ENCODE measurements at places on chromosomes 1 and 21.

DNA sequence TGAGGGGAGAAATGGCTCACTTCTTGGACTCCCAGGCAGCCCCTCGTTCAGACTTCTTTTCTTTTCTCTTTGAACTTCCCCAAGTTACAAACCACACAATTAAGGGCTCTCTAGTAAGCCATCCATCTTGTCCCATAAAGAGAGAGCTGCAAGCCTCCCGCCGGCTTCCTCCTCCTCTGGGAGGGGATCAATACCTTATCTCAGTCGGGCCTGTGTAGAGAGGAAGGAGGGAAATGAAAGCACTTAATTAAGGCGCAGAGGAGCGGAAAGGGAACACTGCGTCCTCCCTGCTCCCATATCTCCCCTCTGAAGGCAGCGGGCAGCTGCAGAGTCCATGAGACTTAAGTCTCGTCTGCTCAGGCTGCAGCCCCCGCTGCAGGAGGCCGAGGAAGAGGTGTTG is 112.6 kb upstream of the CSF3R start:
- DNase-seq: no peak

- no peak for DNase-seq
Measured at GRCh38 chr1:27032119-27032461, 19.4 kb upstream of the TENT5B start.

DNA sequence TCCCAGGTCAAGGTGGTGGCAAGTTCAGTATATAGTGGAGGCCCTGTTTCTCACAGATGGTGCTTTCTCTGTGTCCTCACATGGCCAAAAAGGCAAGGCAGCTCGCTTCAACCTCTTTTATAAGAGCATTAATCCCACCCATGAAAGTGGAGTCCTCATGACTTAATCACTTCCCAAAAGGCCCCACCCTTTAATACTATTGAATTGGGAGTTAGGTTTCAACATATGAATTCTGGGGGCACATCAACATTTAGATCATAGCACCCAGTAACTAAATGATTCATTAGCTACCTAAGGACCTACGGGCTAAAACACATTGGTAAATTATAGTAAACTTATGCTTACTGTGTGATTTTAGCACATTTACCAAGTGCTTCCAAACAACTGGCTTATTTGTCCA is 317.9 kb downstream of the LTN1 start:
- DNase-seq: no peak

DNA sequence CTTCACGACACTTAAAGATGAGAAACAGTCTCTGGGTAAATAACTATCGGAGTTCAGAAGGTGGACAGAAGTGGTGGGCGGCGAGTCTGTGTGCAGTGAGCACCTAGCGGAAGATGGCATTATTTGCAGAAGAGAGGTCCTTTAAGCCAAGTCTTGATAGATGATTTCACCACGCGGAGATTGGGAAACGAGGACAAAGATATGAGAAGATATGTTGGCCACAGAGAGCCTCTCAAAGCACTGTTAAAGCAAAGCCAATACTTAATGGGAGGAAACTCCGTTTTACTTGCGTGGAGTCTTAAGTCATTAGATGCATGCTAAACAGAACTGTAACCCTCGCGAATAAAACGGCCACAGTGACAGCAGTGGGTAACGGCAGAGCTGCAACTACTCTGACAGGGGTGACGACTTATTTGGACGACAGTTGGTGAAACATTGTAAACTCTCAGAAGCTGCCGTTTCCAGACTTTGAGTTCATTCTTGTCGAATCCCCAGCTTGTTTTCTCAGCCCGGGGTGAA is 577 bp upstream of the CEP350 start:
- no peak for DNase-seq

- no peak for DNase-seq
Measured at GRCh38 chr1:17669866-17670451, 85.2 kb upstream of the ACTL8 start.

DNA sequence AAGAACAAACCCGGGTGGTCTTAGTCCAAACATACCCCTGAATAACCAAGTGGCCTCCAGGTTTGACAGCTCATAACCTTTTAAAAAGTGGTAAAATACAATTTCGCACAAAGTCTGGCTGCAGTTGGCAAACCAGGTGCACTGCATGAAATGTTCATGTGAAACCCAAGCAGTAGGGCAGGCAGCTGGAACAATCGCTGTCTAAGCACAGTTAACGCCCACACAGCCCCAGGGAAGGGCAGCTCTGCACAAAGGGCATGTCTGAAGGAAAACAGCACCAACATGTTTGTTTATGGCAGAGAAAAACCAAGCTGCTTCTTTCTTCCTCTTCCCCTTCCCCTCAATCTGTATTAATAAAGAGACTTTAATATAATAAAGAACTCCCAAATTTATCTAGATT is 49.5 kb downstream of the KIAA1614 start:
- DNase-seq: no peak

DNA sequence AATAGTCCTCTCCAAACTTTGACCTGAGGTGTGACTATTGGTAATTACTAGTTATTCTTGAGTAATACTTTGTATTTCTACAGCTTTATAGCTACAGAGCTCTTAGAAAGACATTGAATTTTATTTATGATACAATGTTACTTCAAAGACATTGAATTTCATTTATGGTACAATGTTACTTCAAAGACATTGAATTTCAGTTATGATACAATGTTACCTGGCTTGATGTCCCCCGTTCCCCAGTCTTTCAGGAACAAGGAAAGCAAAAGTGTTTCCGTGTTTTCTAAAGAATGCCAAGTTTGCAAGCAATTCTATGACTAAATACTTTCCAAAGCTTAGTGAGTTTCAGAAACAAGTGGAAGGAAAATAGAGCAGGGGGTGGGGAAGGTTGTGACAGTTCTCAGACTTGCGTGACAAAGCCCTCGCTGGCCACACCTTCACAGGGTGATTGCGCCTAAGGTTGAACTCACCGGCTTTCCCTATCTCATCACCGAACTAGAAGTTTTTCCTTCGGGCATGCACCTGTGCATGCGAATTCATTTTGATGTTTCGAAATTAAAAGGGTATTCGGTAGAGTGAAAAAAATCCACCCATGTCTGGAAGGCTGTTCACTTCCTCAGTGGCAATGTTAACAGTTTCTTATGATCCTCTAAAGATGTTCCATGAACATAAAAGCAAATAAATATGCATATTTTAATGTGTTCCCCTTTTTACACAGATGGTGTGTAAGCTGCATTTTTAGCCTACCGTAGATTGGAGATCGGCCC is 909 bp upstream of the PAXBP1 start:
- DNase-seq: no peak

- DNase-seq: no peak
Measured at GRCh38 chr1:198492872-198493271, 47.6 kb downstream of the ATP6V1G3 start.

DNA sequence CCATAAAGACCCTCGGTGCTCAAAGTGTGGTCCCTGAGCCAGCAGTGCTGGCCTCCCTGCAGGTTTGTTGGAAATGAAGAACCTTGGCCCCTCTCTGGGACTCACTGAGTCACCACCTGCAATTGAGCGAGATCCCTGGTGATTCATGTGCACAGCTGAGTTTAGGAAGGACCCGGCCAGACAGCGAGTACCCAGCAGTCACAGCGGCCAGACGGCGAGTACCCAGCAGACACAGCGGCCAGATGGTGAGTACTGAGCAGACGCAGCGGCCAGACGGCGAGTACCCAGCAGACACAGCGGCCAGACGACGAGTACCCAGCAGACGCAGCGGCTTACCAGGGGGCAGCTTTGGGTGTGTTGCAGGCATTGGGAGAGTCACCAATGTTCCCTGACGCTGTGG is 123.8 kb downstream of the PRDM16 start:
- DNase-seq: no peak

DNA sequence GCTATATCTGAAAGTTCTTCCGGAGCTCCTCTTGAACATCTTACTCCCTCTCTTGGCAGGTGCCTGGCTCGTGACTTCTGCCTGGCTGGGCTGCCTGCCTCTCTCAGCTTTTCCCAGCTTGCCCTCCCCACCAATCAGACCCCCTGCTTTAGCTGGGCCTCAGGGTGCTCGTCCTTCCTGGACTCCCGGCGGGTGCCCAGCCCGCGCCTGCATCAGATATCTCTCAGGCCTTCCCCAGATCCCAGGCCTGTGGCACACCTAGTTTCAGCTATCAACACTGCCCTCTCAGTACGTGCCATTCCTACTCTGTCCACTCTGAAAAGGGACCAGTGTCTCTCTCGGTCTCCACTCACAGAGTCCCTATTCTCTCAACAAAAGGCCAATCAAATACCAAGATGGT is 96.5 kb upstream of the CLDN14 start:
- no peak for DNase-seq

DNA sequence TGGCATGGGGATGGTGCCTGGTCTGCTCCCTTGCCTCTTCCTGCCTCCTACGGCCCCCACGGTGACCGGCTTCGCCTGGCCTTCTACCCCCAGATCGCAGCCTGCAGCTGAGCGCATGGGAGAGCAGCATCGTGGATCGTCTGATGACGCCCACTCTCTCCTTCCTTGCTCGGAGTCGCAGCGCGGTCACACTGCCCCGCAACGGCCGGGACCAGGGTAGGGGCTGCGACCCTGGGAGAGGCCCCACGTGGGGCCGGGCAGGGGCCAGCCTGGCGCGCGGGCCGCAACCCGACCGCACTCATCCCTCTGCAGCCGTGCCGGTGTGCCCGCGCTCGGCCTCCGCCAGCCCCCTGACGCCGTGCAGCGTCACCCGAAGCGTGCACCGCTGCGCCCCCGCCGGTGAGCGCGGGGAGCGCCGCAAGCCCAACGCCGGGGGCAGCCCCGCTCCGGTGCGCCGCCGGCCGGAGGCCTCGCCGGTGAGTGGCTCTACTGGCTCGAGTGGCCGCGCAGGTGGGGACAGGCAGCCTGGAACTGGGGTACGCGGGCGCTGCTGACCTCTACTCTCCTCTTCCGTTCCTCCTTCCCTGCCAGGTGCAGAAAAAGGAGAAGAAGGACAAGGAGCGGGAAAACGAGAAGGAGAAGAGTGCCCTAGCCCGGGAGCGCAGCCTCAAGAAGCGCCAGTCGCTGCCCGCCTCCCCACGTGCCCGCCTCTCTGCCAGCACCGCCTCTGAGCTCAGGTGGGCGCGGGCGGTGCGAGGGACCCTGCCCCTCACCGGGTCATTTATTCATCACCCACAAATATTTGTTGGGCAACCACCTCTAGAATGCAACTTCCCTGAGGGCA is 20.4 kb downstream of the MAP7D1 start:
- no peak for DNase-seq

DNA sequence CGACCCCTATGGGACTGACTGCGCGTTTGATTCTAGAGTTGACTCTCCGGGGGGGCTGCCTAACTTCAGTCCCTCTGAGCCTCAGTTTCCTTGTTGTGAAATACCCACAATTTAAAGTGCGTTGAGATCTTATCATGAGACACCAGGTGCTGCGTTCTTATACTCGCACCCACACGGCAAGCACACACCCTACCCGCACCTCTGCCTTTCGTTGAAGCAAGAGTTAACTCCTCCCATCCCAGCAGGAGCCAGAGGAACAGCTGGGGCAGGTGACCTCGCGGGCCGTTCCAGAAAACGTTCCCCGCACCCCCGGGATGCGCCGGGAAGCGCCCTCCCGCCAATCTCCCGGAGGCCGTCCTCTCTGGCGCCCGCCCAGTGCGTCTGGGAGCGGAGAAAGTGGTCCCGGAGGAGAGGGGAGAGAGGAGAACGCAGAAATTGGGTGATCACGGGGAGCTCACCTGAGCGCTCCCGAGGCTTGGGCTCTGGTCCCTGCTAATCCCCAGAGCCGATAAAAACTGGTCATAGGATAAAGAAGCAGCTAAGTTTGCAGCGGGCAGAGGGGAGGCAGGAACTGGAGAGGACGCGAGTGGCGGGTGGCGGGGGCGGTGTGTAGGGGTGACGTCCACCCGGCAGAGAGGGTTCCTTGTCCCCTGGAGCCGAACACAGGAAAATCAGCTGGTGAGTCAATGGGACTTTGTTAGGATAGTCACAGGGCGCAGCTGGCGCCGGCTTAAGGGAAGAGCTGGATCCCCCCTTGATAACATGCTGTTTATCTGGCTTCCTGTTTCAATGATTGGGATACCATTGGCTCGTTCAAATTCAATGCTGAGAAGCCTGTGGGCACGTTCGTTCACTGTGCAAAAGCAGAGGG is 869 bp downstream of the NAV1 start:
- DNase-seq: no peak

GRCh38 chr1:41371630-41372599 is 10.7 kb downstream of the FOXO6 start:
- DNase-seq: no peak

GRCh38 chr1:53442299-53442698 is 16.9 kb upstream of the DMRTB1 start:
- DNase-seq: no peak

DNA sequence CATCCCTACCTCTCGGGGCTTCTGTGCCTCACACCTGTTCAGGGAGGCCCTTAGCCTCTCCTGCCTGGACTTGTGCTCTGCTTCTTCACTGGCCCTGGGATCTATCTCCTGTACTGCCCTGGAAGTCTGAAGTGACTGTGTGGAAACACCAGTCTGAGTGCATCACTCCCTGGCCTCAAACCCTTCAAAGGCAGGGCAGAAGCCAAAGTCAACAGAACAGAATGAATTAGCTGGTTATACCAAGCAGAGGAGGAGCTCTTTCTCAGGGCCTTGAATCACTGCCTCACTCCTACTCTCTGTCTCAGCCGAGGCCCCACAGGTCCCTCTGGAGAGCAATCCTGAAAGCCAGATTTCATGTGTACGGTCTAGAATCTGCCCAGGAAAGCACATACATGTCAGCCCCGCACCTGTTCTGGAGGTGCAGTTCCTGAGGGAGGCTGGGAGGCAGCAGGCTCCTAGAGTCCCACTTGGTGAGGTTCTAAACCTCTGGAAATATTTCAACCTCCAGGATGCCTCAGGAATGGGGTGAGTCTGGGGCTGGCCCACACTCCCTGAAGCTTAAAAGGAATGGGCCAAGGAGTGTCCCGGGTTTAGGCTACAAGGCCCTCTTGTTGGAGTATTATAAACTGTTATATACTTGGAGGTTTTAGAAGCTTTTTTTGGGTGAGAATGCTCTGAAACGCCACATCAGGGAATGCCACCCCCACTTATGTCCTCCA is 98.3 kb downstream of the ABCA4 start:
- no peak for DNase-seq

DNA sequence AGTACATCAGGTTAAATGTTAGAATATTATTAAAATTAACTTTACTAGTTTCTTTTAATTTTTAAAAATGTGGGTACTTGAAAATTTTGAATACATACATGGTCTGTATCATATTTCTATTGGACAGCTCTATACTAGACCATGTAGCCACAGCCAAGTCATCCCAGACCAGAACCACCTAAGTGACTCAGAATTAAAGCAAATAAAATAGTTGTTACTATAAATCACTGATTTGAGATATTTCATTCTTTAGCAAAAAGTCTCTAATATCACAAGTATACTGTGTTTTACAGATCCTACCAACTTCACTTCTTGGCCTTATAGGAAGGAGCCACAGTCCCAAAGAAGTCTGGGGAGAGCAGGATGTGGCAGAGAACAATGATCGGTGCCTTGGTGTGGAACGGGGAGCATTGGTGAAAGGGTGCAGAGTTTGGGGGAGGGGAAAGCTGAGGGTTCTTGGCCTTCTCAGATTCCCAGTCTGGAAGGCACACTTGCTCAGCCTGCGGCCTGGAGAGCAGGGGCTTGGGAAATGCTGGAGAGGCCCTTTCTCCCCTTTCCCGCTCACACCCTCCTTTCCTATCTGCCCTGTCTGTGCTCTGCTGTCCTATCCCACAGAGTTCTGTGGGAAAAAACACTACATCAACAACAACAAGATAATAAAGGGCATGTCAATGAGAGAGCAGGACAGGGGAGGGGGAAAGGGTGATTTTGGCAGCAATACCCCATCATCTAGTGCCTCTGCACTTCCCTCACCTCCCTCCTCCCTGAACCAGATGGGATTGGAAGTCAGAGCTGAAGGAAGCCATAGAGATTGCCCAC is 122.1 kb downstream of the NGF start:
- DNase-seq: no peak

All from NCI-H1048 (cell line).